Effector memory CD4-positive, alpha-beta T cell (primary cell): ENCODE measurements at places on chromosomes 3 and 15.

GRCh38 chr3:183800243-183800863, 25.0 kb downstream of the MAP6D1 start:
- DNase-seq, result no peak

GRCh38 chr3:115788921-115789470, 165.7 kb downstream of the GAP43 start:
- DNase-seq, result no peak

- DNase-seq, result no peak
Observed at GRCh38 chr3:133675631-133676335, 14.0 kb upstream of the TOPBP1 start.

- no peak for DNase-seq
Observed at GRCh38 chr3:50515565-50516439, 12.4 kb upstream of the CACNA2D2 start.

DNA sequence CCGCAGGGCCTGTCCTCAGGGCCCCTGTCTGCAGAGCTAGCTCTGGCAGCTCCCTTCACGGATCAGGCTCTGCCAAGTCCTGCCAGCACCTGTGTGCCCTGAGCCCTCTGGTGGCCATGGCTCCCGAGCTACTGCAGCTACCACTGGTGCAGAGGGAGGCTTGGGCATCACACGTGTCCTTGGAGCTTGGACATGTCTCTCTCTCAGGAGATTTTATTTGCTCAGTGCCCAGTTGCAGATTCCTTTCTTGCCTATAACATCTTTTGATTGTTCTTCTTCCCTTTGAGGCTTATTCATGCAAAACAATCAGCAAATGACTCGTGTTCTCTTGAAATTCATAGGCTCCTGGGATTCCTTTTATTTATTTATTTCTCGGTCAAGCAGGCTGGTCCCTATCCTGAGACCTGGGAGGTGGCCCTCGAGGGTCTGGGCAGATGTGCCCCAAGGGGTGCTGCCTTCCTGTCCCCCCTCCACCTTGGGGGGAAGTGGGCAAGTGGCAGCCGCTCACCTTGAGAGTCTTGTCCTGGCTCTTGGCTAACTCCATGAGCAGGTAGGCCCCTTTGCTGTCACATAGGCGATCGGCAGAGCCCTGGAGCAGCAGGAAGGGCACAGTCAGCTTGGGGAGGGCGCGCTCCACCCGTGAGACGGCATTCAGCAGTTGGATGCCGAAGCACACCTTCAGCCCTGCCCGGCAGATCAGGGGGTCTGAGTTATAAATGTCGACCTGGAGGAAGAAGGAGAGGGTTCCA, 21.9 kb downstream of the ABTB1 start:
- DNase-seq, result no peak

DNA sequence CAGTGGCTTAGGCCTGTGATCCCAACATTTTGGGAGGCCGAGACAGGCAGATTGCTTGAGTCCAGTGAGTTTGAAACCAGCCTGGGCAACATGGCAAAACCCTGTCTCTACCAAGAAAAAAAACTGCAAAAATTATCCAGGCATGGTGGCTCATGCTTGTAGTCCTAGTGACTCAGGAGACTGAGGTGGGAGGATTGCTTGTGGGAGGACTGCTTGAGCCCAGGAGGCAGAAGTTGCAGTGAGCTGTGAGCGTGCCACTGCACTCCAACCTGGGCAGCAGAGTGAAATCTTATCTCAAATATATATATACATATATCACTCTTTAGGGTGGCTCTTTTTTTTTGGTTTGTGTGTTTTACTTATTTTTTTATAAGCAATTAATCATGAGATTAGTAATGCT, 83.7 kb upstream of the WDR72 start:
- DNase-seq, result no peak

- DNase-seq, result no peak
Observed at GRCh38 chr3:117261983-117262421, 552.4 kb downstream of the TUSC7 start.

DNA sequence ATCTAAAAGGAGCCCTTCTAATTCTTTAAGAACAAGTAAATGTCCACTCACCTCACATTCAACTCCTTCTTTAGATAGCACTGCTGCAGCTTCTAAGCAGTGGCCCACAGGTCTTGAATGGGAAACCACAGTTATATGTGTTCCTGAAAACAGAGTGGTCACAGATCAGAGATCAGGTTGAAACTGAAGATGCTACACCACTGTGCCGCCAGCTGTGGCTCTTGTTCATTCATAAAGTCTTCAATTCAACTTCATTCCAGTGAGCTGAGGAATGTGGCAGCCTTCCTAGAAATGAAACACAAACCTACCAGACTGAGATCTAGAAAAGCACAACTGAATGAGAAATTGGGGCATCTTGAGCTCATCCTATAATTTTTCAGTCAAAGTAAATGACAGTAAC, 4.0 kb downstream of the PDHB start:
- DNase-seq, result no peak

- DNase-seq, result no peak
Observed at GRCh38 chr3:32780071-32780734, 37.6 kb upstream of the TRIM71 start.

GRCh38 chr3:40124918-40125317, 184.6 kb upstream of the EIF1B start:
- DNase-seq, result no peak

GRCh38 chr3:52121464-52121805, 32.8 kb downstream of the POC1A start:
- no peak for DNase-seq
